CD4-positive, alpha-beta T cell treated with Interleukin-10 for 1 hour (primary cell): ENCODE measurements at places on chromosomes 11 and 22.

- no peak for DNase-seq
Measured at GRCh38 chr22:48743601-48744282, 1083.9 kb downstream of the BRD1 start.

DNA sequence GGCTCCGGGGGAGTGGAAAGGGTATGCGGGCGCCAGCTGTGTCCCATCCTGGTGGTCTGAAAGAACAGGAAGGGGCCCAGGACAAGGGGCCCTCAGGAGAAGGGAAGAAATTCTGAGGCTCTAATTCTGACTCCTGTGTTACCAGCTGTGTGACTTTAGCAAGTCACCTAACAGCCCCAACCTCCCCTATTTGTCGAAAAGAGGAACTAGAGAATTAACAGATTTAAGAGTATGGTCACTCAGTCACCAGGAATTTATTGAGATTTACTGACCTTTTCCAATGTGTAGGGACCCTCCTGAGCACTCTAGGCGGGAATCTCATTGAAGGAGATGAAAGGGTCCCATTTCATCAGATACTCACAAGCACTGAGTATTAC, 14.6 kb downstream of the RPS6KA4 start:
- no peak for DNase-seq

- DNase-seq = peak; percentile 68
Measured at GRCh38 chr11:122850076-122850631, 11.9 kb downstream of the CRTAM start.

DNA sequence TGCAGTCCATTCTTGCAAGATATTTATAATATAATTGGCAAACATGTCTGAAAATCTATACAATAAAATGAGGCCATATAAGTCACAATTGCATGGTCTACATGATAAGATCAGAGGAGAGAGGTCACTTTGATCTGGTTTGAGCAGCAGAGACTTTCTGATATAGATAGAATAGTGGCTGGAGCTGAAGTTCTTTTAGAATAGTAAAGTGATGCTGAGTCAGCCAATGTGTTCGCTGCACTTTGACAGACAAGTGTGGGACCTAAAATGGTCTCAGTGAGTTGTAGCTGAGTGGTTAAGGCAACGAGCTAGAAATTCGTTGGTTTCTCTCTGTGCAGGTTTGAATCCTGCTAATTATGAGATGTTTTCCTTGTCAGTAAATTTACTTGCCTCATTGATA, 257.0 kb upstream of the C11orf87 start:
- DNase-seq = no peak

DNA sequence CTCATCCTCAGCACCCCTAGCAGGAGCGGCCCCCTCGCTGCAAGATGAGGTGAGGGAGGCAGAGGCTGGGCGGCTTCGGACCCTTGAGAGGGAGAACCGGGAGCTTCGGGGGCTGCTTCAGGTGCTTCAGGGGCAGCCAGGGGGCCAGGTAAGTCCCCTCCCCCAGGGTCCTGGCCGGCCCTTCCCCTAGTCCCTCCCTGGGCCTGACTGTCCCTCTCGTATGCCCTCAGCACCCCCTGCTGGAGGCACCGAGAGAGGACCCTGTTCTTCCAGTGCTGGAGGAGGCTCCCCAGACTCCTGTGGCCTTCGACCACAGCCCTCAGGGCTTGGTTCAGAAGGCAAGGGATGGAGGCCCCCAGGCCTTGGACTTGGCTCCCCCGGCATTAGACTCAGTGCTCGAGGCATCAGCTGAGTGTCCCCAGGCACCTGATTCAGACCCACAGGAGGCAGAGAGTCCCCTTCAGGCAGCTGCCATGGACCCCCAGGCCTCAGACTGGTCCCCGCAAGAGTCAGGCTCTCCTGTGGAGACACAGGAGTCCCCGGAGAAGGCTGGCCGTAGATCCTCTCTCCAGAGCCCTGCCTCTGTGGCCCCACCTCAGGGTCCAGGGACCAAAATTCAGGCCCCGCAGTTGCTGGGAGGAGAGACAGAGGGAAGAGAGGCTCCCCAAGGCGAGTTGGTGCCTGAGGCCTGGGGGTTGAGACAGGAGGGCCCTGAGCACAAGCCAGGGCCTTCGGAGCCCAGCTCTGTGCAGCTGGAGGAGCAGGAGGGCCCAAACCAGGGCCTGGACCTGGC, 4.0 kb downstream of the CCDC88B start:
- DNase-seq = no peak

GRCh38 chr11:31922450-31922849, 111.3 kb upstream of the PAX6 start:
- DNase-seq = no peak
